ENCODE measurements at places on chromosomes 7 and 10.

GRCh38 chr10:23422003-23422411 lies 16.9 kb upstream of the OTUD1 start:
- DNase-seq: no peak

DNA sequence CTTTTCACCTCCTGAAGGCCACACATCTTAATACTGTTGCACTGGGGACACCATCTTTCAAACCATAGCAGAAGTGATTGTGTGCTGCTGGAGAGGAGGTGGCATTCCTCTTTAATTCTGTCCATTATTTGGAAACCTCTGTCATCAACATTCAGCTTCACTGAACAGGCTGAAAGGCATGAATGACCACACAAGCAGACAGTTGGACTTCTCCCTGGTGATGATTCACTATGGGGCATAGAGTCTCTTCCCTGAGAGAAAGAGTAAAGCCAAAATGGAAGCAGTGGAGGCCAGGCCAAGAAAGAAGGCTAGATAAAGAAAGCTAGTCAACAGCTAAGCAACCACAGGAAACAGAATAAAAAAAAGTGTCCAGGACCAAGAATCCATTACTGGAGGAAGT lies 113.1 kb upstream of the VSTM2A start:
- DNase-seq: no peak

- no peak for DNase-seq
These were observed 94.1 kb upstream of the CREB5 start for GRCh38 chr7:28318101-28318762.

- DNase-seq: no peak
These were observed 1.3 kb downstream of the PILRA start for GRCh38 chr7:100374601-100375000.

DNA sequence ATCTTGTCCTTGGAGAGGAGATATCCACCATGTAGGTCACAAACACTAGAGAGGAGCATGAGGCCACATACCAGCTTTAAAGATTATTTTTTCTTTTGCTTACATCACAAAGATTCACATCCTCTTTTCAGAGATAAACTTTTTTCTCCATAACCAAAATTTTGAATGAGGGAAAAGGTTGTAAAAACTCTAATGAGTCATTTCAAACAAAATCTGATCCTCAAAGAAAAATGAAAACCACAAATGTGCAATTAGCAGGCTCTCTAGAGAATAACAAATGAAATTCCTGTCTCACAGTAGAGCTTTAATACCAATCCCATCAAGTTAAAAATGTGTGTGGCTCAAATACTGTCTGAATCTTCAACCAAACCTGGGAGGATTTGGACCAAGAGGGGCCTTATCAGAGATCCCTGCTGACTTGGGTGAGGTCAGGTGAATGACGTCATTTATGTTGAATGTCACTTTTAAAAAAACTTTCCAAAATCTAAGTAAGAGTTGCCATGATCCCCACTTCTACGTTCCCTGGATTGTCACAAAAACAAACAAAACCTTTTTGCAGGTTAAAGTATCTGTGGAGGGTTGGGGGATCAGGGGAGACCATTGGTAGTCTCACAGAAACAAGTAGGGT lies 261.5 kb upstream of the NPSR1 start:
- no peak for DNase-seq

DNA sequence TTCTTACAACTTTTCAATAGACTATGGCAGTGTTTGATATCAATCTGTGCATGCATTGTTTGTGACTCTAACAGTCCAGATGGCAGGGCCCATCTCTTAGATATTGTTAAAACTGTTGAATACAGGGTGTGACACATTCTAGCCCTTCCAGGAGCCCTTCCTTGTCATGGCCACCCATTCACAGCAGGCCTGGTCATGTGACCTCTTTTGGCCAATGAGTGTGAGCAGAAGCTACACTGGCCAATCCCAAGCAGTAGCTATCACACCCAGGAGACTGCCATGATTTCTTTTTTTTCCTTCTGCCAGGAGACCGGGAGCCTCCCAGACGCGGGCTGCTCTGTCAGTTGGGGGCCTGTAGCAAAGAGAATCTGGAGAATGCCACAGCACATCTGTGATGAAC lies 655.4 kb upstream of the MKI67 start:
- DNase-seq: no peak

DNA sequence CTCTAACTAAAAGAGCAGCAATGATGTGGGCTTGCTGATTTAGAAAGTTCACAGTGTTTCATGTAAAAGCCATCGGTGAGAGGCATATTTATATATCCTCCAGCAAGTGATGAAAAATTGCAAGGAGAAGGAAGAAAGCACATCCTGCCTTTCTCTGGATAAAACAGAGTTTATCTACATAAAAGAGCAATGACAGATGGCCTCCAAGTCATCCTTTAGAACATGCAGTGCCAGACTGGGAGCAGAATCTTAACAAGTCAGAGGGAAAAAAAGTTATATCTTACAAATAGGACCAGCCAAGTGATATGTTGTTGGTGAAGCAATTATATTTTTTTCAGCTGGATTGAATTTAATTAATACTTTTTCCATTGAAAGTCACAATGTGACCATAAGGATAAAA lies 253.8 kb upstream of the MGMT start:
- no peak for DNase-seq

GRCh38 chr10:24513155-24513554 lies 210.5 kb downstream of the ARHGAP21 start:
- DNase-seq: peak; percentile 42

DNA sequence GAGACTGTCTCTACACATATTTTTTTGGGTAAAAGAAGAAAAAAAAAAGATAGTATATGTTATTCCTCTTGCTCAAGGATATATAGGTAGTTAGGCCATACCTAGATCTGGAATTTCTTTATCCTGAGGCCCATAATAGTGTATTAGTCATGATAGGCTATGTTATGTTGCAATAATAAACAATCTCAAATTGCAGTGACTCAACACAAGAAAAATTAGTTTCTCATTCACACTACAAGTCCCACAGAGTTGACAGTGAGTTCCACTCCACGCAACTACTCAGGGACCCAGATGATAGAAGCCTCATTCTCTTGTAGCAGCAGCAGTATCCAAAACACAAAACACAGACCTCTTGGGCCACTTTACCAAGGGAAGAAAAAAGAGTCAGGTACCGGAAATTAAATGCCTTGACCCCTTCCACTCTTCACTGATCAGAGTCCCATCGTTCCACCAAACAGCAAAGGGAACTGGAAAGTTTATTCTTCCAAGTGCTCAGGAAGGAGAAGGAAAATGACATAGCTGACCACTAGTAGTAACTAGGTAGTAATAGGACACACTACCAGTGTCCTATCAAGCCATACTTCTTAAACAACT lies 7.4 kb upstream of the C10orf67 start:
- peak; percentile 58 for DNase-seq

DNA sequence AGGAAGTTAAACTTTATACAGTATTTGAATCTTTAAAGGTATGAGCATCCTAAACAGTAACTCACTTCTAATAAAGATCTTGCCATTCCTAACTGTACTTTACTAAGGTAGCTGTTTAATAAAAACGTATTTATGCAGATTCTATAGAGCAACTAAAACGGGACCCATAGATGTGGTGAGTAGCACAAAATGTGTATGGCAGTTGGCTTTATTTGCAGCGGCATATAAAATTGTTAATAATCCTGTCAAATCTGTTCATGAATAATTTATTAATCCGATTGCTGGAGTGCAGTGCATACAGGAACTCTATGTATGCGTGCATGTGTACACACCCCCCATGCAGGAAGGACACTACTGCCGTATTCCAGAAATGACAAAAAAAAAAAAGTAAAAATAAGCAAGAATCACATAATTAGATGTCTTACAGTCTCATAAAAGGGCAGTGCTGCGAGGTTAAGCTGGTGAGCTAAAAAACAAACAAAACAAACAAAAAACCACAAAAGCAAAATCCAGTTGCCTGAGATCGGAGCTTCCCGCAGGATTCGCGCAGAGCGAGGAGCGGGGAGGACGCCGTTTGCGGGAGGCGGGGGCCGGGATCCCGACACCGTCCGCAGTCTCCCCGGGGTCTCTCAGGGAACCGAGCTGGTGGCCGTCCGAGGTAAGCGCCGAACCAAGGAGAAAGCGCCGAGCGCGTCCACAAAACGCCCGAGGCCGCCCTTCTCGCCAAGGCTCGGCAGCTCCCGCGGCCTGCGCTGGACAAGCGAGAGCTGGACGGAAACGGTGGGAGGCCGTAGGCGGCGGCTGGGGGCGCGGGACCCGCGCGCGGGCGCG lies 518 bp upstream of the COMMD3 start:
- DNase-seq: no peak

DNA sequence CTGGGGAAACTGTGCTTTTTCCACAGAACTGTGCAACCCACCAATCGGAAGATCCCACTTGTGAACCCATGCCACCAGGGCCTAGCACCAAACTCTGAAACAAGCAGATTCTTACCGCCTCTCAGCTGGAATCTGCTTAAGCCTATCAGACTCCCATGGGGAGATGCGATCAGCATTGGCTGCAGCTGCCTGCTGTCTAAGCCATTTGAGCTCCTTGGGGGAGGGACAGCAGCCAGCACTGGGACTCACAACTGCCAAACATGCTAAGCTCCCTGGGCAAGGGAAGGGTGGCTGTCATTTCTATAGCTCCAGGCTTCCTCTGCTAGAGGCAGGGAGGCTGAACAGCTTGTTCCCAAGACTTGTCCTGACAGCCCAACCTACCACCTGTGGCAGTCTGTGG lies 283.8 kb downstream of the CDK14 start:
- no peak for DNase-seq

DNA sequence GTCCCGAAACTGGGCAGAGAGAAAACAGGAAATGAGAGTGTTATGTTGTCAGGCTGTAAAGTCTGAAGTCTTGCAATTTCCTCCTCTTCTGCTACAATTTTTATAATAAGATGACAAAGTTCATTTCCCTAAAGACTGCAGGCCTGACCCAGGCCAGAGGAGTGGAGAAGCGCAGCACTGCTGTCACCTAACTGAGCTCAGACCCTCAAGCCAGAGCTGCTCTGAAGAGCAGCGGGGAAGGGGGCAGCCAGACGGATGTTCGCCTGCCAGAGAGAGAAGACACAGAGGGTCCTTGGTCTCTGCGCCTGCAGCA lies 12.6 kb upstream of the AOAH start:
- DNase-seq: no peak

Data from fibroblast of skin of back (primary cell).